Islet precursor cell (in vitro differentiated cells): ENCODE measurements at places on chromosomes 6 and 20.

GRCh38 chr6:20866036-20866435, 331.8 kb downstream of the CDKAL1 start:
- DNase-seq, result no peak

DNA sequence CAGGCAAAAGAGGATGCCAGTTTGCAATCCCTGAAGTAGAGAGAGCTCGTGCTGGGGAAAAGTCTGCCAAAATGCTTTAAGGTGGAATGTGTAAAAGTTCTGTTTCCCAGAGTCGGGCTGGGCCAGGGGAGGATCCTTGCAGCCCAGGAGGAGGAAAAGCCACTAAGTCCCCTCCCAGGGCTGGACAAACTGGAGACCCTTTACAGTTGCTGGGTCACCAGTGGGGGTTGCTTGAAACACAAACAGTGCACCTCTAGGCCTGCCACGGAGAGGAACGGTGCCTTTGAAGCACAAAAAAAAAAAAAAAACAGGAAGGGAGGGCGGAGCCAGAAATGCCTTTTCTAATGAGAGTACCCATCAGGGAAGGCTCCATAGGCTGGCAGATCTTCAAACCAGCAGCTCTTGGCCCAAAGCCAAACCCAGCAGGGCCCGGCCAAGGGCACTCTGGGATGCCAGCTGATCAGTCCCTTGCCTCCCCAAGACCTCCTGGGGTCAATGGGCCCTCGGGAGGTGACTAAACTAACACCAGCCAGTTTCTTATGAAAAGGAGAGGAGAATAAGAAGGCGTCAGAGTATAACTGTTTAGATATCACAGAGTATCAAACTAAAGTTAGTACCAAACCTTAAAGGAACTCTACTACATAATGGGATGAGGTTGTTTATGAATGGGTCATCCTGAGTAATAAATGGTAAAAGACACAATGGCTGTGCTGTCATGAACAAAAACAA, 23.7 kb downstream of the HLA-A start:
- peak; percentile 72 for DNase-seq

GRCh38 chr6:167523426-167523825, 198.5 kb downstream of the TTLL2 start:
- no peak for DNase-seq

DNA sequence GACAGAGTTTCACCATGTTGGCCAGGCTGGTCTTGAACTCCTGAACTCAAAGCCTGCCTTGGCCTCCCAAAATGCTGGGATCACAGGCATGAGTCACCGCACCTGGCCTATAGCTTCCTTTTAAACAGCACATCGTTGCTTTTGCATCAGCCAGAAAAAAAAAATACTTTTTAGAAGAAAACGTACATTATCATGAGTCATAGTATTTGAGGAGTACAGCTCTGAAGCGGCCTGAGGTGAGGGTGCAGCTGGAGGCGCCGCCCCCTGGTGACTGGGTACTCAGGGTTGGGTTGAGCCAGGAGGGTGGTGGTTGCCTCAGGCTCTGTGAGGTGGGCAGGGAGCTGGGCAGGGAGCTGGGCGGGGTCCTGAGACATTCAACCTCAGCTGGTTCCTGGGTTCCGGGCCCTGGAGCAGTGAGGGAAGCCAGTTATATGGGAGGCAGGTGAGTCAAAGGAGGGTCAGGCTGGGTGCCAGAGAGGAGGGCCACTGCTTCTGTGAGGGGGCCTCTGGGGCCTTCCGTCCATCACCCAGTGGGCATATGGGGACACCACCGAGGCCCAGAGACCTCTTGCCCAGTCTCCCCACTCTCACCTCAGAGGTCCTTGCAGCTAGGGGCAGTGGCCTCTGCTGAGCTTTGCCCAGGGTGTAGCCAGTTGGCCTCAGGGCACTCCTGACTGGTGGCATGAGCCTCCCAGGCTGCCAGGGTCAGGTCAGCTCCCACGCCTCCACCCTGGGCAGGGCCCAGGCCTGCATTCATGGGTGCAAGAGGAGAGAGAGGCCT, 11.7 kb upstream of the ID1 start:
- peak; percentile 87 for DNase-seq

DNA sequence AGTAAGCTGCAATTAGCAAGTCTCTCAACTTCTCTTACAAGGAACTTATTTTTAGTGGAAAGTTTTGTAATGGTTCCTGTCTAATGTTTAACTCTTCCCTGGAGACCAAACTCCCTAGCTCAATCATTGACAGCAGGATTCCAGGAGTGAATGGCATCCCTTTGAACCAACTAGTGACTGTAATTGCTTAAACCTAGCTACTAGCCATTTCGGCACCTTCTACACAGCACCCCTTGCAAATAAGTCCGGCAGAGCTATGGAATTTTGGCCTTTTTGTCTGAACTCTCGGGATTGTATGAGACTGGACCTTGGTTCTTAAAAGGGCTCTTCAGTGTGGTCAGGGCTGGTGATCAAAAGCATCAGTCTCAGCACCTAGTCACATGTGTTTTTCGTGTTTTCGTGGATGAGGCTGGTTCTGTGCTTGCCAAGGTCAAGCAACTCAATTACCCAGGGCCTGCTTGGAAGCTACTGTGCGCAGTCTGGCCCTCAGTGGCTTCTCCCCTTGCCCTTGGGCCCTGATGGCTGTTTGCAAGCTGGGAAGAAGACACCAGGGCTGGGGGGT, 135.3 kb upstream of the NEDD9 start:
- peak; percentile 58 for DNase-seq

DNA sequence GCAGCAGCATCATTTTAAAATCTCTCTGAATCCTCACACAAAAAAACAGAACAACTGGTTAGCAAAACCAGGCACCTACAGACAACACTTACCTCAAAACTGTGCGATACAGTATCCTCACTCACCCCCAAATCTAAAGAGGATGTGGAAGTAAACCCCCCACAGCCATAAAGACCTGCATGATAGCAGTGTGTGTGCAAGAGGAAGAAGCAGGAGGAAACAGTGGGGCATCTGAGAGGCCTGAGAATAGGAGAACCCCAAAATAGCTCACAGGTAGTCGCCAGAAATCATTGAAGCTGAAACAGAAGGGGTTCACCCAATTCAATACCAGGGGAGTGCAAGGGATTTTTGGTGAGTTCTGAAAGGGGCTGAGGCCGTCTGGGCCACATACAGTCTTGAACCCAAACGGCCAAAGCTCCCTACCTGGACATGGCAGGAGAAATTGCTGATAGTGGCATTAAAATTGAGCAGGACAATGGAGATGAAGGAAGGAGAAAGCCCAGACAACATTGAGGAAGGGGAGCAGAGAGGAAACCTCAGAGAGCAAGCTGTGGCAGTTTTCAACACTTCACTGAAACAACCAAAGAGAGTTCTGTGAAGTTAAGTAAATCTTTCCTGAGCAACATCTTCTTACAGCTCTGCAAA, 129.7 kb downstream of the FIG4 start:
- DNase-seq, result no peak

GRCh38 chr20:46325789-46326188, 17.5 kb upstream of the CDH22 start:
- DNase-seq, result no peak
